ENCODE measurements at places on chromosomes 5 and 9.

GRCh38 chr5:132053483-132053882 lies 7.0 kb upstream of the IL3 start:
- no peak for DNase-seq

DNA sequence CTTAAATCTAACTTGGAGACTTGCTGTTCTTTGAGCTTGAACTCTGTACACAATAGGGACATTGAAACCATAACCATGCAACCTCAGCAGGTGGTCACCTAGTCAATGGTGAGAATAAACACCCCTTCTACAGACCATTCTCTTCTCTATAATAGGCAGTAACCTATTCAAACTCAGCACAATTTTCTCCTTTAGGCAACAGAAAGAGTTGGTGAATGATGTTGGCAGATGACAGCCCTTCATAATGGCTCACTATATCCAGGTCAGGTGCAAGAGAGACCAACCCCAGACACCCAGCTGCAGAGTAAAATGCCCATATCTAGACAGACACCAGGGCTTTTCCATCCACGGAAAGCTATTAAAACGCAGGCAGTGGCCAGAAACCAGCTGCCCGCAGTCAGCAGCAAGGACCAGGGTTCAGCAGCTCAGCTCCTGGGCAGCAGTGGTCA lies 106.7 kb downstream of the SERINC5 start:
- no peak for DNase-seq

DNA sequence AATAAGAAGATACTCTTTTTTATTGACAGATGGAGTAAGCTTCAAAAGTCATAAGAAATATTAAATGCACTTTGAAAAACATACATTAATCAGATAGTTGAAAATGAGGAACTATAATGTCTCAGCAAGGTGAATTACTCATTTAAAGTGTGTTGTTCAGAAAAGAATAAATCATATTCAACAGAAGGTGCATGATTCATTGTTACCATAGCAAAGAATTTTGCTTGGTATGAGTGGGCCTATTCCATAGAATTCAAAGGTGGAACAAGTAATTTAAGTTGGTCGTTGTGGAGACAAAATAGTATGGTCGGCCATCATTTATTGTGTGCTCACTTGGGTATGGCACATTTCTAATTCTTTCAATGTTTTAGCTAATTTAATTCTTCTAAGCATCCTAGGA lies 1920.2 kb upstream of the CDH9 start:
- DNase-seq, result no peak

- no peak for DNase-seq
Measured at GRCh38 chr5:104283136-104283535, 720.5 kb upstream of the NUDT12 start.

- no peak for DNase-seq
Measured at GRCh38 chr9:92965061-92965758, 17.9 kb downstream of the FGD3 start.

- no peak for DNase-seq
Measured at GRCh38 chr5:160978944-160979343, 126.9 kb upstream of the ATP10B start.

- DNase-seq, result no peak
Measured at GRCh38 chr5:82336959-82337351, 58.8 kb upstream of the RPS23 start.
